ELF-1 (cell line): ENCODE measurements at places on chromosomes 2 and 18.
A peak's percentile ranks its signal among the peaks of the same experiment; 100 is the strongest.

- DNase-seq: peak; percentile 38
These were observed 1.1 kb downstream of the TTL start for GRCh38 chr2:112483042-112483473.

GRCh38 chr2:18763338-18763737, 174.0 kb upstream of the NT5C1B start:
- no peak for DNase-seq

DNA sequence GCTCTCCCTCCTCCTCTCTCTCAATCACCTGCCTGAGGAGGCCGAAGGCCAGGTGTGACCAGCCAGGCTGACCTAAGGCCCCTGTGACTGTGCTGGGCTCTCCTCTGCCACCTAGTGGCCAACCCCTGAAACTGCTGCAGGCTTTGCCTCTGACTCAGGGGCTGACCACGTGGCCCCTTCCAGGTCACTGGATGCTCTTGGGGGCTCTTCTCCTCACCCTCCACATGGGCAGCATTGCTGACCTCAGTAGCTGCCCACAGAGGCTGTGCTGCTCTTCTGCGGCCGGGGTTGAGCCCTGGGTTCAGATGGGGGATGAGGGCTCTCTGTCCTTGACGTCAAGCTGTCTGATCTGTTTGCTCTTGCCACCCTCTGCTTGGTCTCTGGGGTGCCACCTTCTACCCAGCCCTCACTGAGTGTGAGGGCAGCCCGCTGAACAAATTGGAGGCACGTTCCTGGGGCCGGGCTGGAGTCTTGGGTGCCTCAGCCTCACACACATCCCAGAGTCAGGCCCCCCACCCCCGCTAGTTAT, 122.7 kb downstream of the TWIST2 start:
- DNase-seq: peak; percentile 85

GRCh38 chr18:57150828-57151227, 3.9 kb downstream of the BOD1L2 start:
- DNase-seq: peak; percentile 68

DNA sequence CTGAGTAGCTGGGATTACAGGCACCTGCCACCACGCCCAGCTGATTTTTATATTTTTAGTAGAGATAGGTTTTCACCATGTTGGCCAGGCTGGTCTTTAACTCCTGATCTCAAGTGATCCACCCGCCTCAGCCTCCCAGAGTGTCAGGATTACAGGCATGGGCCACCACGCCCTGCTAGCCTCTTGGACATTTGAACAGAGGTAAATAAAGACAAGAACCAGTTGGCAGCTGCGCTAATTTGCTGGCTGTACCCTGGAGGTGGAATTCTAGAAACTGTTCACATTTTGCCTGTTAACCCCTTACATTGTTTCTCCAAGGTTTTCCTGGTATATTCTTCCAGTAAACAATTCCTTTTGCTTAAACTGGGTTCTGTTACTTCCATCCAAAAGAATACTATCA, 132.9 kb downstream of the CDH2 start:
- no peak for DNase-seq

DNA sequence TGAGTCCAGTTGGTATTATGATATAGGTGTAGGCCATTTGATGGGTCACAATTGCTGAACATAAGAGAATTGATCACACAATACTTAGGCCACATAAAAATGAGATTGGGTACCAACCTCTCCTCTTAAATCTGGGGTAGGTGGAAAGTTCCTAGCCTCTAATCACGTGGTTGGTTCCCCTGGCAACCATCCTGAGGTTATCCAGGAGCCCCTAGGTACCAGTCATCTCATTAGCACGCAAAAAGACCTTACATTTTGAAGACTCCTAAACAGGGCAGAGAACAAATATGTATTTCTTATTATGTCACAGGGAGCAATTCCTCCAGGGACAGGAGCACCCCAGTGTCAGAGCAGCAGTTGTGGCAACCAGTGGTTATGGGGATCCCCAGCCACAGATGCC, 12.7 kb upstream of the SELENOI start:
- no peak for DNase-seq

DNA sequence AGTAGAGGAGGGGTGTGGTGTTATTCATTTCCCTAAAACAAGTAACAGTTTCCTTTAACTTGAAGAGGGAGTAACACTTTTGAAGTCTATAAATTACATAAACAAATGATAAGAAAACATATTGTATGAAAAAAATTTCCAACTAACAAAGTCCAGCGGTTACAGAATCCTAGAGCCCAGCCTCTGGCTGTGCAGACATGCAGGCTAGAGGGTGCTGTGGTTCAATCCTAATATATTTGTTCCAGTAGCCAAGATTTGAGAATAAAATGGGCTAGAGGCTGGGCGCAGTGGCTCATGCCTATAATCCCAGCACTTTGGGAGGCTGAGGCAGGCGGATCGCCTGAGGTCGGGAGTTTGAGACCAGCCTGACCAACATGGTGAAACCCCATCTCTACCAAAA, 56.9 kb downstream of the WDR75 start:
- DNase-seq: no peak

DNA sequence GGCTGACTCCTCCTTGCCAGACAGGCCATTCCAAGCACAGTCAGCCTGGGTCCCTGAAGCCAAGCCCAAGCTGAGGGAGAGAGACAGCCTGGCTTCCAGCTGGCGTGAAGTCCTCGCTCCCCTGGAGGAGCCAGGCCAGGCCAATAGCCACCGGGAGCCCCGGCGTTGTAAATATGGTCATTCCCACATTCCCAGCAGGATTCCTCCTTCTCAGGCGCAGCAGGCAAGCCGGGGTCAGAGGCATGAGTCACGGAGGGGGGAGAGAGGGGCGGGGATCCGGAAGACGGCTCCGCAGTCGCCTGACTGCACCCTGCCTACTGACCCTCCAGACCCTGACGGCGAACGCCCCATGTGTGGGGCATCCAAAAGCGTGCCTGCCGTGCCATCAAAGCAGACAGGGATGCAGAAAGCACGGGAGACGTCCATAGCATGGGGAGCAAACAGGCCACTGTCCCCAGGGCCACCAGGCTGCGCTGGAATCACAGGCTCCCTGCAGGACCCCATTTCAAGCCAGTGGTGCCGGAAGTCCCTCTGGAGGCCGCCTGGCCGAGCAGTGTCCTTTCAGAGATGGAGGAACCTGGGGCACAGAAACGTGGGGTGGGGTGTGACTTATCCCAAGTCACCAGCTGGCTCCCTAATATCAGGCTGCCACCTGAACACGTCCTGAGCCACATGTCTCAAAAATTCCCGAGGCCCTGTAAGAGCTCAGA, 48.2 kb downstream of the TWIST2 start:
- peak; percentile 87 for DNase-seq

GRCh38 chr2:158777077-158777476, 18.0 kb upstream of the DAPL1 start:
- no peak for DNase-seq

DNA sequence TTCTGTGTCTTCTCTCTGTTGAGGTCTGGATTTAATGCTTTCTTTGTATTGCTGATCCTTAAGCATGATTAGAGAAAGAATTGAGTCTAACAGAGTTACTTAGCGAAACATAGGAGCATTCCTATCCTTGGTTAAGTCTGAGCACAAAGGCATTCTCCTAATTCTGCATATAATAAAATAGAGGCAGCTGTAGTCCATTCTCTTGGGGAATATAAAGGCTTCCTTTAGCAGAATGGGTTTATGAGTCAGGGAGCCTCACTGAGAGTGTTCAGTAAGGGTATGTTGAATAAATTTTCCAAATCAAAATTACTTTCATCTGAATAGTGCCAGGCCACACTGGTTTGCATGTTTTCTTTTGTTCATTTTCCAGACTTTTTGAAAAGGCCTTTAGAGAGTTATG, 101.5 kb downstream of the GALNT1 start:
- no peak for DNase-seq

DNA sequence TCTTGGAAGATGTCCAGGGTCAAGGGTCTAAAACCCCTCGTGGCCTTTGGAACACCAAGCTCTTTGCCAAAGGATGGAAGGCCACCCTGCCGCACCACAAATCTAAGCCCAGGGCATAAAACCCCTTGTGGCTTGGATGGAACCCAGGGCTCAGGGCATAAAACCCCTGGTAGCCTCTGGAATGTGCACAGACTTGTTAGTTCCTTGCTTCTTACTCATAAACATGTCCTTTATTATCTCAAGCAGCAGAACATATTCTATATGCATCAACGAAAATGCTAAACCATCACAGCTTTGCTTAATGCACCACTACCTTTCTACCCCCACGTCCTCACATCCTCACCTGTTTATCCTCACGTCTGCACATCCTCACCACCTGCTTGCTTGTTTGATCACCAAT, 998.0 kb downstream of the DSC3 start:
- DNase-seq: no peak

DNA sequence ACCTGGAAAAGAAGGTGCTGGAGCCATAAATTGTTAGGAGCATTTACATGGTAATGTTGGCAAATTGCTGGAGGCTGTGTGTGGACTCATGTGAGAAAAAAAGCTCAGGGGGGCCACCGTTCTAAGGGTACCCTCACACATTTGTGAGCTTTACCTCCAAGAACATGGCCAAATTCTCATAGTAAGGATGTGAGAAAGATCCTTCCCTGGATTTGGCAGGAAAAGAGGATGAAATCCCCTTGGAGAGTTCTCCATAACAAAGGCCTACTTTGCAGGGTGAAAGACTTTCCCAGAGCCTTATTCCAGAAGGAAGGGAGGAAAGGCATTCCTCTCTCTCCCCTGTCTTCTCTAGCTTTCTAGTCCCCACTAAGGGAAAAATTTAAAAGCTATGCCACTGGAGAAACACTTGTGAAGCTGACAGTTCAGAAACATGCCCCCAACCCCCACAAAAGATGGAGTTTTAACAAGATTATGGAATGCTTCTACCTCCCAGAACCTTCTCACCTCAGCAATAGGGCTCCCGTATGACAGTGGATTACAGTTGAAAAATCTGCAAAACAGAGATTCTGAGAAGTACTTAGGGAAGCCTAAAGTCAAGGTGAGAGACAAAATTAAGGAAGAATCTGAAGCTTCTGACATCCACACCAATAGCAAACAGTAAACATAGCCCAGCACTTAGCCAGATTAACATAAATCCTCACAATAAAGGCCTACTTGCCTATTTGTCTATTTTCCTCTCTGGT, 20.2 kb upstream of the ERMN start:
- peak; percentile 34 for DNase-seq

DNA sequence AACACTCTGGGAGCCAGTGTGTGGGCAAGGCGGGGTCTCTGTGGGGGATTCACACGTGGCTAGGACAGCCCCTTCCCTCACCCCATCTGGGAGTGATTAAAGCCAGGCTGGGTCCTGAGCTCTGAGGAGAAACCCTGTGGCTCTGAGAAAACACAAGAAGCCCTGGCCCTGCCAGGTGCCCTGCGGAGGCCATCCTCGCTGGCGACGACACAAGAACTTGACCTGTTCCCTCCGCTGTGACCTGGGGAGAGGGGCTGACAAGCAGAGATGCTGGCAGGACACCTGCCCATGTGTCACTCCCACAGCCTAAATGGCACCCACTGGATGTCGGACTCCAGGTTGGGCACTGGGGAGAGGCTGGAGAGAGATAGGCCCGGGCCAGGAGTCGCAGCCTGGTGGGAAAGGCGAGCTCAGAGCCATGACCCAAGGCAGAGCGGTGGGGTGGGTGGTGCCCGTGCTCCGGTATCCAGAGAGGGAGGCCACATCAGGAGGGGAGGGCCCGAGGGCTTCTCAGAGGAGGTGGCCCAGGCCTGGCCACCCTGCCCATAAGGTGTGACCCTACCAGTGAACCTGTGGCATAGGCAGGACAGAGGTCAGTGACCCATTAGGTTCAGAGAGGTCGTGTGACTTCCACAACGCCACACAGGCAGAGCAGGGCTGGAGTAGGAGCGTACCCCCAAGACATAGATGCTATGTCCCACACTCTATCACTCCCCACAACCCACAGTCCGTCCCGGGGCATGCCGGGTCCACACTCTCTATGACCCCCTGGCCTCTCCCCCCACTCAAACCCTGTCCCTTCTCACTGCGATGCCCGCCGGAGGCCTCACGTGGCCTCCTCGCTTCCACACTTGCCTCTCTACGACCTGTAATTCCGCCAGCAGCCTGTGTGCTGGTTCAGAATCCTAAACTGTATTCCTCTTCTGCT, 59.4 kb upstream of the HPCAL1 start:
- no peak for DNase-seq

GRCh38 chr18:35122586-35123224, 81.5 kb downstream of the MAPRE2 start:
- peak; percentile 81 for DNase-seq

DNA sequence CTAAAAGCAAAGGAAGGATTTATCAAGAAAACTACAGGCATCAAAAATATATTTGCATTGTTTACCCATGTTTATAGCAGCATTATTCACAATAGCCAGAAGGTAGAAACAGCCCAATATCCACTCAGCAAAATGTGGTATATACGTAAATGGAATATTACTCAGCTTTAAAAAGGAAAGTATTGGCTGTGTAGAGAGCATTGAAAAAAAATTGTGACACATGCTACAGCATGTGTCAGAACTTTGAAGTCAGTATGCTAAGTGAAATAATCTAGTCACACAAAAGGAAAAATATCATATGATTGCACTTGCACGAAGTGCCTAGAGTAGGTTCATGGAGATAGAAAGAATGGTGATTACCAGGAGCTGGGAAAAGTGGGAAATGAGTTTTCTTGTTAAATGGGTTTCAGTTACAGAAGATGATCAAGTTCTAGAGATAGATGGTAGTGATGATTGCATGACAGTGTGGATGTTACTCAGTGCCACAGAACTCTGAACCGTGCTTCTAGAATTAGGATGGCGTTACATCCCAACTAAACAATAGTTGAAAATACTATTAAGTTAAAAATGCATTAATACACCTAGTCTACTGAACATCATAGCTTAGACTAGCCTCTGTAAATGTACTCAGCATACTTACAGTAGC, 20.1 kb downstream of the ANKRD12 start:
- no peak for DNase-seq

- DNase-seq: no peak
These were observed 28.7 kb upstream of the HNMT start for GRCh38 chr2:137935591-137935990.

- no peak for DNase-seq
These were observed 6.8 kb downstream of the COLEC11 start for GRCh38 chr2:3601561-3602271.

GRCh38 chr2:165149439-165149838, 54.4 kb downstream of the SCN3A start:
- DNase-seq: no peak

DNA sequence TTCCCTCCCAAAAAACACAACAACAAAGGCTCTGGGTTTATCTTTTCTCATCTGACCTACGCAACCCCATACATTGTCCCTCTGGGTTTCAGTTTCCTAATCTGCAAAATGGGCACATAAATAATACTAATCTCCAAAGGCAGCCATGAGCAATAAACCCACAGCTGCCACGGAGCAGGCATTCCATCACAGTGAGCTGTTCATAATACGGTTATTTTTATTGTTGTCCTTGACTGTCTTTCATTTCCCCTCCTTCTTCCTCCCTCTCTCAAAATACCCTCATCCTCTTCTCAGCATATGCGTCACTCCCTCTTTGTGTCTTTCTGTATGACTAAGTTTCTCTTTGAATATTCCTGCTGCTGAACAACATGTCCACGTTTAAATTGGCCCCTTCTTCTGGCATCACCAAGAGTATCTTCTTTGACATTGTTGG, 129.8 kb upstream of the CAB39 start:
- no peak for DNase-seq

GRCh38 chr18:23631746-23632145, 31.0 kb downstream of the ANKRD29 start:
- peak; percentile 64 for DNase-seq
